CD4-positive, alpha-beta T cell treated with Interleukin-15 for 1 hour (primary cell): ENCODE measurements at places on chromosomes 16 and 17.

- DNase-seq, result no peak
Measured at GRCh38 chr16:73033271-73033998, 14.5 kb downstream of the ZFHX3 start.

DNA sequence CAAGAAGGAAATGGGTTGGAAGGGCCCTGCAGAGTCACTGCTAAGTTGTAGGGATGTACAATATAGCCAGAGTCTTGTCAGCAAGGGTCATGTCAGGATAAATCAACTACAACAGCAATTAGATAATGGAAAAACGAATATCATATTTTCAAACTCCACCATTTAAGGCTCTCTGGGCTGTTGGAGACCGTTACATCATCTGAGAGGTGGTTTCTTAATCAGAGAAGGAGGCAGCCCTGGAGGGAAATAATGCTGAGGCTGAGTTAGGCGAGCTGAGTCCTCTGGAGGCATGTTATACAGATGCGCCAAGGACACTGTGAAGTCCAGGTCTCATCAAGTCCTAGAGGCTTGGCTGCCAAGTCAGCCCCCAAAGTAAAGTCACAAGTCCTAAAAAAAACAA, 30.3 kb downstream of the LYRM9 start:
- no peak for DNase-seq

DNA sequence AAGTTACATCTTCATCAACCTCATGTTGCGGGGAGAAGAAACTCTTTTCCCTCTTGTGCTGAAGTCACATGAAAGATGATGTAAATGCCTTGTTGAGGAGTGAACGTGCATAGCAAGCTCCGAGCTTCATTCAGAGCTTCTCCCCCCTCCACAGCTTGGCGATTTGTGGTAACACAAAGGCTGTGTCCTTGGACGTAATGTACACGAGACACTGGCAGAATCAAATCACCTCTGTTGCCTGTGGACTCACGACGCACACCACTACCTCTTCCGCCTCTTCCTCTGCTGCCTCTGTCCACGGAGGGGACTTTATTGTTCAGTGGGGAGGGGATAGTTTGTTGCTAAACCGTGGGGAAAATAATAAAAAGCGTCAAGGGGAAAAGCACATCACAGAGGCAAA, 54.9 kb upstream of the CHMP6 start:
- DNase-seq, result no peak

- DNase-seq, result no peak
Measured at GRCh38 chr16:14957576-14958322, 17.1 kb upstream of the PDXDC1 start.

DNA sequence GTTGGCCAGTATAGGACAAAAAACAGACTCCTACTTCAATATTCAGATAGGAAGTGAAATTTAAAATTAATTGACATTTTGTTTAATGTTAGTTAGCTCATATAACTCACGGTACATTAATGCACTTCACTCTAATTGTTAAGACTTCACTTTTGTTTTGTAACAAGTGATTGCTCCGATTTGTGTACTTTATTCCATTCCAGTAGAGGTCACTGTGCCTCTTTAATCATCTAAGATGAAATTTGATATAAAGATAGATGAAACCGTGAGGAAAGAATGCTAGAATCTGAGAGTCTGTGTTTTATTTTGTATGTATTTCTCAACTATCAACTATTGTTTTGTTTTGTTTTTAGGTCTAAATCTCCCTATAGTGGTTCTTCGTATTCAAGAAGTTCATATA, 29.0 kb downstream of the RBBP6 start:
- no peak for DNase-seq

GRCh38 chr16:4958510-4959438, 644 bp downstream of the SEC14L5 start:
- no peak for DNase-seq

GRCh38 chr17:42386777-42387657, 1.2 kb downstream of the STAT3 start:
- no peak for DNase-seq

GRCh38 chr17:61452301-61453290, at the start of gene TBX4:
Gene TBX4 (plus strand): TSS chr17:61452422. CDS start chr17:61456491, 4,069 bp downstream.
- DNase-seq, result no peak

GRCh38 chr16:65994291-65994690, 372.2 kb upstream of the CDH5 start:
- DNase-seq, result no peak

GRCh38 chr17:72297326-72298115, 176.7 kb downstream of the SOX9 start:
- no peak for DNase-seq

DNA sequence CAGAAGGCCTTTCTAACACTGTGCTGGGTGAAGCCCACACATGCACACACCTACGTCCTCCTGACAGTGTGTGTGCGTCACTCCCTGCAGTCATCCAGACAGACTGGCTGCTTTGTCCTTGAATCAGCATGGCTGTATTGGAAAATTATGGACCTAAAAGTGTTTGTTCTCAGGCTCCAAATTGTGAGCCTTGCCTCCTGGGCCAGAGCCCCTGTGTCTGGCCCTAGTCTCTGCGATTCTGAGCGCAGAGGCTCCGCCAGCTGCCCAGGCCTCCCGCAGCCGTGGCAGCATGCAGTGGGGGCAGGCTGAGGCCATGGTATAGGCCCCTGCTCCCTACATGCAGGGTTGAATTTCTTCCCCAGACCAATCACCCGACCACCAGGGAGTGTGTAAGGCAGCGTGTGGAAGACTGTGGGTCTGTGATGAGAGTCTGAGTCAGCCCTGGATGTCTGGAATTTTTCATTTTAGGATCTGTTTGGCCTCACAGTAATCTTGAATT, 166.9 kb downstream of the LGALS9B start:
- DNase-seq, result no peak

- DNase-seq, result no peak
Measured at GRCh38 chr17:6043405-6043804, 26.8 kb upstream of the WSCD1 start.

DNA sequence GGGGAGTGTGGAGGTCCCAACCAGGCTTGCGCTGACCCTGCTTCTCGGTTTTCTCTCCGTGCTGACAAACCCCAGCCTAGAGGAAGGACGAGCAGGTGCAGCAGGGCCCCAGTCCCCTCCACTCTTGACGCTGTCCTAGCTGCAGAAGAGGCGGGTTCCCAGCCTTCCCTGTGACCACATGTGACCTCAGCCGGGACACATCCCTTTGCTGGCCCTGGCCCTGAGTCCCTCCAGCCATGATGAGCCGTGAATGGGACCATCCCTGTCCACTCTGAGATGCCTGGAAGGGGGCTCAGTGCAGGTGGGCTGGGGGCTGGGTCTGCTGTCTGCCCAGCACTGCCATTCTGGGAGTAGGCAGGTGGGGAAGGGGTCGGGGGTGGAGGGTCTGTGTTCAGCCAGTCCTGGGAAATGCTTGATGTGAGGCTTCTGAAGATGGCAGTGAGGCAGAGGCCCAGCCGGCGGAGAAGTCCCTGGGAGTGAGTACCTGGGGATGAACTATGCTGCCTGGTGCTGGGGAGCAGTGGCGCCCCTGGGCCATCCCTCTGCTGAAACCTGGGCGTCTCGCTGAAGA, 1.9 kb upstream of the TUBB3 start:
- no peak for DNase-seq

GRCh38 chr16:22296225-22297113, 740 bp upstream of the POLR3E start:
- no peak for DNase-seq

DNA sequence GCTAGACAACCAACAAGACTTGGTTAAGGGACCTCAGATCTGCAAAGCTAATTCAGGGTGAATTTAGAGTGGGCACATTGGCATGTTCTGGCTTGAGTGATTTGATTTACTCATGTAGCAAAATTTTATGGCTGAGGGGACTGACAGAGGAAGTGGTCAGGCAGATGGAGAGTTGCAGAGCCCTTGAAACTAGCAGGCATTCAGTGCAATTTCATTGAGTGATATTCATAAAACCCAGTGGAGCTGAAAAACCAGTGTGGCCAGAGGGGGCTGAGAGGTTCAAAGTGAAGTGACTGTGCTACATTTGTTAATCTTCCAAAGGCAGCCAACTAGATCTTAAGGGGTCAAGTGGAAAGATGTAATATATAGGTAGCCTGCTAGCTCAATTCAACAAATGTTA, 2.2 kb upstream of the TMEM94 start:
- DNase-seq, result no peak

- DNase-seq, result no peak
Measured at GRCh38 chr17:76887802-76888201, 19.6 kb downstream of the MGAT5B start.

DNA sequence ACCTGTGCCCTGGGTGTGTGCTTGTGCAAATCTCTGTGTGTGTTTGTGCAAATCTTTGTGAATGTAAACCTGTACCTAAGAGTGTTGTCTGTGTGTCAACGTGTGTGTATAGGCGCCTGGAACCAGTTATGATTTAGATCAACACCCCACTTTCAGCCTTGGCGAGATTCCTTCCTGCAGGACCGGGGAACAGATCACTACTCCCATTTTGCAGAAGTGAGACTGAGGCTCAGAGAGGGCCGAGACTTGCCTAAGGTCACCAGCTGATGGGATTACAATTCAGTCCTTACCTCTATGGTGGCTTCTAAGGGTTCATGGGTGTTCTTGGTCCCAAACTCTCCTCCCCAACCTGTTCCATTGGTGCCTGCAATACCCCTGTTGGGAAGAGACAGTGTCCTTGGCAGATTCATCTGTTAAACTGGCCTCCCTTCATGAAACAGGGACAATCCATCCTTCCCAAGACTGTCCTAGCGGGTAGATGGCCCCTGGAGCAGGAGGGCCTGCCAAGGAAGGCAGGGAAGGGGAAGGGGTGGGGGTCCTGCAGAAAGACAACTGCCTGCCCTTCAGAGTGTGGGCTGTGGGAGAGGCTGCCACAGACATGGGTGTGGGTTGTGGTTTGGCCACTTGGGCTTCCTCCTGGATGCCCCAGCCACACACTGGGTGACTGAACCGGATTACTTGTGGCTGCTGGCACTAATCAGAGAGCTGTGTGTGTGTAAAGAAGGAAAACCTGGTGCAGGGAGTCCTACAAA, 6.9 kb upstream of the MAPK7 start:
- DNase-seq, result peak; percentile 44

DNA sequence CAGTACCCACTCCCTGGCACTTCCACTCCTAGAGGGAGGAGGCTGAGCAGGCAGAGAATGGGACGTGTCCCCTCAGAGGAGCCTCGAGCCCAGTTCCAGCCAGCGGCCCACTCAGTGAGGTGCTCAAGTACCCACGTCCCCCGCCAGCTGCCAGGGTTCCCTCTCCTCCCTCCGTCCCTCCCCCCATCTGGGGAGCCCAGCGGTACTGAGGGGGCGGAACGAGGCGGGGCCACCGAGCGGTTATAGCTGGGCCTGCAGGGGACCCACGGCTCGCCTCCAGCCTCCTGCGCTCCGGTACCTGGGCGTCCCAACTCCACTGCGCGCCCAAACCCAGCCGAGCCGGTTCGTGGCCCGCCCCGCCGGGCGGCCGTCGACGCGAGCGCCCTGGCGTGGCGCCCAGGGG, at the start of gene NPW:
TSS of gene NPW (plus strand) at position 268 of the 403 bp plus-strand sequence.
- no peak for DNase-seq

DNA sequence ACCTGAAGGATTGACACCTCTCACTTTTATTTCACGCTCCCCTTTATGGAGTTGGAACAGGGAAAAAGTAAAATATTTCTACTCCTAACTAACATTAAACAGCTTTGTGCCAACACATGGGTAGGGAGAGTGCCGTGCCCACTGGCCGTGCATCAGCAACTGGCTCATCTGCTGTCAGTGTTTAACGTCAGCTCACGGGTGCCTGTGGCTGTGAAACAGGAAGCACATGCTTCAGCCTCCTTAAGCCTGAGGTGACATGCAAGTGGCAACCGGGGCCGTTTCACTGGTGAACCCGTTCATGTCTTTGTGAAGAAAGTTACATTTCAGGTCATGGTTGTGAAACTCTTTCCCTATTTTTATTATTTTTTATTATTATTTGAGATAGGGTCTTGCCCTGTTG, 3.2 kb downstream of the SPG7 start:
- DNase-seq, result no peak

DNA sequence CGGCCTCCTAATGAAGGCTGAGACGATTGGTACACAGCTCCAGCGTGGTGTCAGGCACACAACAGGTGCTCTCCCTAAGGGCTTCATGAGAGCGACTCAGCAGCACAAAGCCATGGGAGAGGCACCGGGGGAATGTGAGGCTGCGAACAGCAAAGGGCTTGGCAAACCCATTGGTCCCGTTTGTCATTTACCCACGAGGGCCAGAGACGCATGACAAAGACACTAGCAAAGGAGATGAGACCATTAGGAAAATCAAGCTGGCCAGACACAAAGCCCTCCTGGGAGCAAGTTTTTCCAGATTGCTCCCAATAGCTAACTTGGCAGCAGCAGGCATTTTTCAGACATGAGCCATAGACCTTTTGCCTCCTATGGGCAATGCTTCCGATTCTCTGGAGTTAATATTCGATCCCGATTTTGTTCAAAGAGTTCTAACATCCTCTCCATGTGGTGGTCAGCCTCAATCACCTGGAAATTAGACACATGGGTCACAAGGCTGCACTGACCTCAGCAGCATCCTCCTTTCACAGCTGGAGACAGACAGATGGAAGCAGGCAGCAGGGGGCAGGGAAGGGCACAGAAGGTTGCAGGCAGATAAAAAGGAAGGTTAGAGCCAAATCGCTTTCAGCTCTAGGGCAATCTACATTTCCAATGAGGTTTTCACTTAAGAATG, 38.2 kb downstream of the TK2 start:
- DNase-seq, result no peak

- no peak for DNase-seq
Measured at GRCh38 chr16:3180445-3180878, 7.5 kb upstream of the OR1F1 start.

DNA sequence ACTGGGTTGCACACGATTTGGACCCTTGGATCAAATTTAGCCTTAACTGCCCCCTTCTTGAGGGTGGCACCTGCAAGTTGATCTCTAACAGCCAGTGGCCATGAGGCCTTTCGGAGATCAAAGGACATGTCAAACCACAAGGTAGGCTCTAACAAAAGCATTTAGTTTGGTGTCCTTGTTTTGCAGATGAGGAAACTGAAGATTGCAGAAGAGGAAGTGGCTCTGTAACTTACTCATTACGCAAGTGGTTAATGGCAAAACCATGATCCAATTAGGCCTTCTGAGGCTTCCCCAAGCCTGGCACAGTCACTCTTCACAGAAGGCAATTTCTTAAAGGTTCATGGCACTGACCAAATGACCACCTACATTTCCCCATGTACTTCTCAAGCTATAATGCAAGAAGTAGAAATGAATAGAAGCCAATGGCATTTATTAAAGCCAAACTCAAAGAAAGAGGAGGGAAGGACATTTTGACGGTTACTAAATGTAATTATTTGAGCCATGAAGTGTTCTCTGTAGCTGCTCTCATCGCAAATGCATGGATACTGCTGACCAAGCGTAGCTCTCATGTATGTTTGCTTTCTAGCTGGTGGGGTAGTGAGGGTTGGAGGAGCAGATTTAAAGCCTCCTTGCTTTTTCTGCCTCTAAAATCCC, 32.8 kb upstream of the ABCC12 start:
- no peak for DNase-seq

- no peak for DNase-seq
Measured at GRCh38 chr17:32588135-32588534, 101.3 kb downstream of the CDK5R1 start.

- DNase-seq, result no peak
Measured at GRCh38 chr16:51971184-51971583, 575.8 kb downstream of the TOX3 start.

- no peak for DNase-seq
Measured at GRCh38 chr17:10201680-10202079, 3.3 kb upstream of the GAS7 start.
